ENCODE measurements at places on chromosomes 3 and 15.

DNA sequence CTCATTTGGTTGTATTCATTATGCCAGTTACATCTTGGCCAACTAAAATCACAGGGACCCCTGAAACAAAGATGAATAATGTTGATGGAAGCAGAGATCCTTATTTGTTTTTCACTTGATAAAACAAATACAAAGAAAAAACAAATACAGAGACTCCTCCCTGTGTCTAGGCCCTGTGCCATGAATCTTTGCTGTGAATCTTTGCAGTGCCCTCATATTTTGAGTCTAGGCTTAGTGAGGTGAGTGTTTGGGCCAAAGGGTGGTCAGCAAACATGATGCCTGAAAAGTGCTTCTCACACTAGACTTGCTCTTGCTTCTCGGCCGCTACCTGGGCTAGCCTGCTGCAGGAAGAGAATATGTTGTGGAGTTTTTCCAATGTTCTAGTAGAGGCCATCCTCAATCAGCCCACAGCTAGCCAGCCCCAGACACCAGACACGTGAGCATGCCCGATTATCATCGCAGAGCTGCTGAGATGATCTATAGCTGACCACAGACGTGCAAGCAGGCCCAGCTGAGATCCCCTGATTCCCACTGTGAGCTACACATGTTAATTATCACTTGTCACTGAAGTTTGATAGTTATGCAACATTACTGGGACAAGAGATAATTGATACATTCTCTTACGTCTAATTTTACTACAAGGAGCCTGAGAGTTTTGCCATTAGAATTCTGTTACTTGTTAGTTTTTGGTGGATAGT, 191.4 kb downstream of the THRB start:
- DNase-seq, result no peak

GRCh38 chr15:47003568-47003967, 713.7 kb upstream of the SEMA6D start:
- no peak for DNase-seq

GRCh38 chr15:78540871-78541743, 863 bp downstream of the PSMA4 start:
- DNase-seq, result no peak

DNA sequence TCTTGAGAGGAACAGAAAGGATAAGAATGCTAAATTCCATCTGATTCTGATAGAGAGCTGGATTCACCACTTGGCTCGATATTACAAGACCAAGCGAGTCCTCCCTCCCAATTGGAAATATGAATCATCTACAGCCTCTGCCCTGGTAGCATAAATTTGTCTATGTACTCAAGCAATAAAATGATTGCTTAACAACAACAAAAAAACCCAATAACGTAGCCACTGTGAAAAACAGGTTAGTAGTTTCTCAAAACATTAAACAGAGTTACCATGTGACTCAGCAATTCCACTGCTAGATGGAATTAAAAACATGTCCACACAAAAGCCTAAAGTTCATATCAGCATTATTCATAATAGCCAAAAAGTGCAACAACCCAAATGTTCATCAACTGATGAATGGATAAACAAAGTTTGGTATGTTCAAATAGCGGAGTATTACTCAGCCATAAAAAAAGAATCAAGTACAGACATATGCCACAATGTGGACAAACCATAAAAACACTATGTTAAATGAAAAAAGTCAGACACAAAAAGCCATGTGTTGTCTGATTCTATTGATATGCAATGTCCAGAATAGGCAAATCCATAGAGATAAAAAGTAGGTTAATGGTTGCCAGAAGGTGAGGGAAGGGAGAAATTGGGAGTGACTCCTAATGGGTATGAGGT, 16.8 kb downstream of the BCL2L10 start:
- no peak for DNase-seq

- no peak for DNase-seq
Observed at GRCh38 chr3:188546835-188547670, 393.1 kb downstream of the LPP start.

DNA sequence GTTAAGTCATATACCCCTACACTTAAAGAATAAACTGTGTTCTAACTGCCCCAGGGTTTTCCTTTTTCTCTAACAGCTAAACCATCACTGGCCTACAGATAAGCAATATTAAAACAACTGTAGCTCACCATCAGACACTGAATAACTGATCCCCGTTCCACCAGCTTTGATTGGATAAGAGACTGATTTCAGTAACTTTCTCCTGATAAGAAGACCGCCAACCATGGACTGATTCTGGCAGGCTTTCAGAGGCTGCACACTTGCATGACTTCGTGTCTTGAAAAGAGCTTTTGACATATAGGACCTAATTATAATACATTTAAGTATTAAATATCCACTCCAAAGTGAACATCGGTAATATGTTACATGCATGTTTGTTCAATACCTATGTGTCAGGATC, 15.3 kb upstream of the CEP97 start:
- DNase-seq, result no peak

GRCh38 chr3:150469931-150470740, 62.0 kb downstream of the TSC22D2 start:
- no peak for DNase-seq

DNA sequence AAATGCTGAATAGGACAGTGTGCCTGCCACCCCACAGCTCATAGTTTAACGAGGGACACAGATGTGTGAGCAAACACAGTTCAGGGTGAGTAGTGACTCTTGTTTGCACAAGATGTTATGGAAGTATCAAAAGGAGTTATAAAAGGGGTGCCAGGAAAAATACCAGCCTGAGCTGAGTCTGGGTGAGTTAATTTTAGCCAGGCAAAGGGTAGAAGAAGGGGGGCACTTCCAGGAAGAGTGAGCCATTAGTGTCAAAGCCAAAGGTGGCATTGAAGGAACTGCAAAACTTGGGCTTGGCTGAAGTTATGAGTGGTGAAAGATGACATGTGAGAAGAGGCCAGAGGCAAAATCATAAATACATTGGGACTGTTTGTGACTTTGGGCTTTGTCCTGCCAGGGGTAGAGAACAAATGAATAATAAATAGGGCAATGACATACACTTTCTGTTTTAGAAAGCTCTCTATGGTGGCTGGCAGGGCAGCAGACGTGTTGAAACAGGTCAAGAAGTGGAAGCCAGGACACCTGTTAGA, 1.9 kb upstream of the SPPL2A start:
- no peak for DNase-seq

DNA sequence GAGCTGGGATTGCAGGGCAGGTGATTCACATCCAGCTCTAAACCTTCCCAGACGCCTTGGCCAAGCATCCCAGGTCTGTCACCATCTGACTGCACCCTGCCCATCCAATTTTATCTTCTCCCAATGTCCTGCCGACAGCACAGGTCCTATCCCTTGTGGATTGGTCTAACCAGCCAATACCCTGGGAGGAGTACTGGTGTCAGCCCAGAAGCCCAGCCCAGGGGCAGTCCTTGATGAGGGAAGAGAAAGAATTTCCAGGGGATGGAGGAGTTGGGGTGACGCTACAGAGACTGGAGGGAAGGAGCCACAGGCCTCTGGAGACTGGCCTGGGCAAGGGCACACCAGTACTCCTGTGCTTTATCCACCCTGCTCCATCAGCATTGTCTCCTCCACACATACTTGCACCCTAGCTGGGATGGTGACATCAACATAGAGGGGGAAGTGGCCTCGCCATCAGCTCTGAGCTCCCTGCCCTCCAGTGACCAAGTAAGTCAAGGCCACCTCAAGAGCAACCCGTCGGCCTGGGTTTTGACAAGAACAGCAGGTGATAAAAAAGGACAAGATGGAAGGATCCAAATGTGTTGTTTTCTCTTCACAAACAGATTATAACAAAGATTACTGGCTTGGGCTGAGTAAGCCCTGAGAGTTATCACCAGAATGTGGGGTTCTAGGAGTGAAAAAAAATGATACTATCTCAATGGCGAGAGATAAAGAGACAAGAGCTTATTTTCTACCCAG, 114.6 kb downstream of the AQP9 start:
- DNase-seq, result no peak

GRCh38 chr15:100944244-100944895, 25.2 kb downstream of the LRRK1 start:
- no peak for DNase-seq

- DNase-seq, result no peak
Observed at GRCh38 chr15:63759752-63760151, 74.0 kb downstream of the HERC1 start.

- DNase-seq, result no peak
Observed at GRCh38 chr15:73684581-73685455, 635 bp downstream of the CD276 start.

- no peak for DNase-seq
Observed at GRCh38 chr15:53752406-53752805, 7.1 kb downstream of the WDR72 start.

Measured in posterior cingulate gyrus (tissue), 11 donors.